CD4-positive, alpha-beta T cell treated with Interleukin-15 for 4 hours (primary cell): ENCODE measurements at places on chromosomes 11 and 22.

- no peak for DNase-seq
These were observed 4.2 kb upstream of the NFAM1 start for GRCh38 chr22:42436404-42436803.

DNA sequence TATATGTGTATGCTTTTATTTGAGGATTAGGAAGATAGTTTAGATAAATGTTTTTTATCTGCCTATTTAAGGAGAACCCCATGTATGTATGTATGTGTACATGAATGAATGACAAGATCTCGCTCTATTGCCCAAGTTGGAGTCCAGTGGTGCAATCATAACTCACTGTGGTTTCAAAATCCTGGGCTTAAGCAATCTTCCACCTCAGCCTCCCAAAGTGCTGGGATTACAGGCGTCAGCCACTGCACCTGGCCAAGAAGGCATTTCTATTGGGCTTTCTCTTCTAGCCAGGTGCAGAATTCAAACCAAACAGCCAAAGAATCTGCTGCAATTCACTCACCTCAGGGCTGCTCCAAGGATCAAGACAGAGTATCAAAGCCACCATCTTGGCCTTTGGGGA, 25.5 kb upstream of the DGKZ start:
- DNase-seq, result no peak

DNA sequence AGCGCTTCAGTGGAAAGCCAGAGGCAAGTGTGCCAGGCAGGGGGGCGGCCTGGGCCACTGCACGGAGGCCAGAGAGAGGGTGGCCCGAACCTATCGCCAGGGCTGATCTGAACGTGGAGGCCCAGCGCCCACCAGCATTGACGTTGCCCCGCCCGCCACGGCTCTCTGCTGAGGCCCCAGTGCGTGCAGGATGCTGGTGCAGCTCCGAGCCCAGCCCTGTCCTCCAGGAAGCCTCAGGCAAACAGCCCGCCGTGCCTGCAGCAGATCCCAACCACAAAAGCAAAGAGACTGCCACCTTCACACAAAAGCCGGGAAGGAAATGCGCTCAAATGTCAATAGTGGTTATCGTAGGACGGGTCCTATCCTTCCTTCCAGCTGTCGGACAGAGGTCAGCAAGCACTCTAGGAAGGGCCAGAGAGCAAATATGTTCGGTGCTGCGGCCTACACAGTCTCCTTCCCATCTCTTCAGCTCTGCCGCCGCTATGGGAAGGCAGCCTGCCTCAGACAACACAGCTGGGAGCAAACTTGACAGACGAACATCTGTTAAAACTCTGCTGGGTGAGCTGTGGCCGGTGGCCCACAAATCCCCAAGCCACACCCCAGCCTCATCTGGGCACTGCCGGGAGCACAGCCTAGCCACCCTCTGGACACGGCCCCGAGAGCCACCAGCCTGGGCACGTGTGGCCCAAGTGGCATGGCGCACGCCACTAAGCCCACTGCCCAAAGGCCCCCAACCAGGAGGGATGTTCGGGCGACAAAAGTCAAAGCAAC, 146.2 kb downstream of the CRYBB2 start:
- no peak for DNase-seq

DNA sequence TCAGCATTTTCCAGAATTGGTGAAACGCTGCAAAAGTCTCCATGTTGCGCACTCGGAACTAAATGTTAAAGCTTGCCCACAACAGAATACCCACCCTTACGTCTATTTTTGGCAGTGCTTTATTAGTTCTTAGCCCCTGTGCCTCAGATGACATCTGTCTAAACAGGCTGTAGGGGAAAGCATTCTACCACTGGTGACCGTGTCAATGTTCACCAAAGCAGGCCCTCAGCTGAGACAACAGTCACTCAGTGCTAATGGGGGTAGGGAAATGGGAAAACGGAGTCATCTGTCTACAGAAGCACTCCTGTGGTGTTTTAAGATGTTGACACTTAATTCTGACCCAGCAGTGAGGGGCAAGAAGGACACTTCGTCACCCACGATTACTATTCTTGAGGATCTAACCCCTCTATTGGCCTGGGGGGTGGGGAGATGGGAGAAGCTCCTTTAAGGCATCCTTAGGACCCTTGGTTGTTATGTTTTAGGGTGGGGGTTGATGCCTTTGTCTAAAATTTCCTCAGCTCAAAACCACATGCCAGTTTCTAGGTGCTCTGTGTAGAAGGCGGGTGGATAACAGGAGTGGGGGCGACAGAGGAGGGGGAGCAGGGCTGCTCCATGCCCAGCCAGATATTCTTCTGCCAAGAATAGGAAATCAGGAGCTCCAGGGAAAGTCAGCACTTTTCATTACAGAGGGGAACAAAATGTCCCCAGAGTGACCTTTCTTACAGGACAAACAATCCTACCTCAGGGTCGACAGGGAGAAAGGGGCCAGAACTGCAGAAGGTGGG, 15.6 kb upstream of the MFRP start:
- DNase-seq, result no peak

GRCh38 chr11:72684236-72684912, 10.2 kb upstream of the PDE2A start:
- DNase-seq, result peak; percentile 34

- no peak for DNase-seq
These were observed 263.2 kb downstream of the DCDC1 start for GRCh38 chr11:31106326-31106725.

- no peak for DNase-seq
These were observed 22.0 kb downstream of the MFNG start for GRCh38 chr22:37464181-37464580.

DNA sequence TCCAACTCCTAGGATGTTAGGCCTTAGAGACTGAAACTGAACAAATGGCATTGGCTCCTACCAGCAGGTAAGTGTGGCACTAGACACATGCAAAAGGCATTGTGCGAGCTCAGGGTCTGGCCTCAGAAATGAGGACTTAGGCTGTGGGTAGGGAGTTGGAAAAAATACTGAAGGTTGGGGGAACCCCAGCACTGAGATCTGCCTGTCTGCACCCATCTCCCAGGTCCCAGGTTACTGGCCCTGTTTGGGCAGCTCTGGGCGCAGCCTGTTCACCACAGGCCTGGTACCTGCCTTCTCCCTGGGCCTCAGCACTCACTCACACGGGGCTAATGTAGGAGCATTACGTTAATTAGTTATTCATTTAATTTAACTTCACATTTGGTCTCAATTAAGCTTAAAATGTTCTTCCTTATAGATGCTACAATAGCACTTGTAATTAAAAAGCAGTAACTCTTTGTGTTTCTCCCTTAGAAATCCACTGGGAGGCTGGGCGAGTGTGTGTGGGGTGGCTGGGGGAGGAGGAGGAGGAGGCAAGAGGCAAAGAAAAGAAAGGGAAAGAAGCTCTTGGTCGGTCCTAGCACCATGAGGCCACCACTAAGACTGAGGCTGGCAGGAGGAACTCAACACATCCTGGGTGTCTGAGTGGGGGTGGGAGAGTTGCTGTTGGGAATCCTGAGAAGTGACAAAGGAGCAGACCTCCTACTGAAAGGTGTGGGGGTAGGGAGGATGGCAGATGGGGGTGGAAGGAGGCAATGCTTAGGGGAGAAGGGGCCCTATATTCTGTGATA, 19.4 kb downstream of the TMEM218 start:
- no peak for DNase-seq

DNA sequence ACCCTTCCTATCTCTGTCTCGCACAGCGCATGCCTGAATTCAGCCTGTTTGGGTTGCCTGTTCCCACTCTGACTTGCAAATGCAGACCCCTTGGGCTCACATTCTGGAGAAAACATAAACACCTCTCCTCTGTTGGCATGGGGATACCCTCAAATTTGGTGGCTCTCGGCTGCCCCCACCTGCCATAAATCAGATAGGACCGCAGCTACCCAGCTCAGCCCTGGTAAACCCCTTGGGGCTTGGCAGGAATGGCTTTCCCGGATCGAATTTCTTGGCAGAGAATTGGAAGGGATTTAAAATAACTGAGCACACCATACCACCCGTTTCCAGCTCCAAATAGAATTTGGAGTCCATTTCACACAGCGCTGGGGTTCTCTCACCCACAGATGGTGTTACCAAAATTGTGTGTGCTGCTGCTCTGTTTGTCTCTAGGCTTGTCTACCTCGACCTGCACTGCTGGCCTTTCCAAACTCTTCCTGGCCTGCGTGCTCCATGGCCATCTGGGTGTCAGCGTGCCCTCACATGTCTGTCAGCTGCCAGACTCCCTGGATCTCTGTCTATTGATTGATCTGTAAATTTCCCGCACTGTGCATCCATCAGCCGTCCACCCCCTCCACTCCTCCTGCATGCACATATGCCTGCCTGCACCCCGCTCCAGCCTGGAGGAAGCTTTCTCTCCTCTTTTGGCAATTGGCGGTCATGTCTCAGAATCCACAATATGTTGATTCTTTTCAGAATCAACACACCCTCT, 134.0 kb downstream of the NTM start:
- no peak for DNase-seq

- DNase-seq, result no peak
These were observed 85.1 kb downstream of the KIRREL3 start for GRCh38 chr11:126915430-126915829.

DNA sequence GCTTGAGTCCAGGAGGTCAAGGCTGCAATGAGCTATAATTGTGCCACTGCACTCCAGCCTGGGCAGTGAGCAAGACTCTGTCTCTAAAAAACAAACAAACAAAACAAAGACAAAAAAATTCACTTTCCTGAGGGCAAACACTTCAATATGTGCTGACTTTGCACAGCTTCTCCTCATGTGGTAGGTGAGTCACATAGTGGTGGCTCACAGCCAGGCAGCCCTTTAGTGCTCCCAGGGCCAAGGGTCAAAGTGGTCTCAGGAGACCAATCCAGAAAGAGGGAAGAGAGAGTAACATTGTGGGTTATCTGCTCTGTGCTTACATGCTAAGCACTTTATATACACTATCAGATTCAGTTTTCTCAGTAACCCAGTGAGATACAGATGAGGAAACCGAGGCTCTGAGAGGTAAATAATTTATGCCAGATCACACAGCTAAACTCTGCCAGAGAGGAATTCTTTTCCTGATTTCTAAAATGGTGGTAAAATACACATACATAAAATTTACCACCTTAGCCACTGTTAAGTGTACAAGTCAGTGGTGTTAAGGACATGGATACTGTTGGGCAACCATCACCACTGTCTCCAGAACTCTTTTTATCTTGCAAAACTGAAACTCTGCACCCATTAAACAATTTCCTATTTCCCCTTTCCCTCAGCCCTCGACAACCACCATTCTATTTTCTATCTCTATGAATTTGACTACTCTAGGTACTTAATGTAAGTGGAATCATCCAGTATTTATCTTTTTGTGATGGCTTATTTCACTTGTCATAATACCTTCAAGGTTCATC, 231.7 kb upstream of the NARS2 start:
- DNase-seq, result no peak

GRCh38 chr11:19774817-19775580, 62.4 kb downstream of the NAV2 start:
- DNase-seq, result no peak

DNA sequence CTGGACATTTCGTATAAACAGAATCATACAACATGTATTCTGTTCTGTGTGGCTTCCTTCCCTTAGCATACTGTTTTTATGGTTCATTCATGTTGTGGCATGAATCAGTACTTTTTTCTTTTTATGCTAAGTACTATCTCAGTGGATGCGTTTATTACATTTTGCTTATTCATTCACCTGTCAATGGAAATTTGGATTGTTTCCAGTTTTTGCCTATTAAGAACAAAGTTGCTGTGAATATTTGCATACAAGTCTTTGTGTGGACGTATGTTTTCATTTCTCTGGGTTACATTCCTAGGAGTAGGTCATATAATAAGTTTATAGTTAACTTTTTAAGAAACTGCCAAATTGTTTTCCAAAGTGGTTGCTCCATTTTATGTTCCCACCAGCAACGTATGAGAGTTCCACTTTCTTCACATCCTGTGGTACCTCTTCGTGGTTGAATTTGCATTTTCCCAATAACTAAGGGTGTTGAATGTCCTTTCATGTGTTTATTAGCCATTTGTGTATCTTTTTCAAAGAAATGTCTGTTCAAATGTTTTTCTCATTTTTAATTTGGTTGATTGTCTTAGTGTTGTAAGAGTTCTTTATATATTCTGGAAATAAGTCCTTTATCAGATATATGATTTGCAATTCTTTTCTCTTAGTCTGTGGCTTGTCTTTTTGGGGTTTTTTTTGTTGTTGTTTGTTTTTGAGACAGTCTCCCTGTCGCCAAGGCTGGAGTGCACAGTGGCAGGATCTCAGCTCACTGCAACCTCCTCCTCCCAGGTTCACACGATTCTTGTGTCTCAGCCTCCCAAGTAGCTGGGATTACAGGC, 46.0 kb upstream of the MICAL2 start:
- DNase-seq, result no peak

GRCh38 chr22:40463683-40464082, 93.3 kb downstream of the SGSM3 start:
- peak; percentile 71 for DNase-seq
